CD4-positive, alpha-beta T cell treated with Interleukin-4 for 1 hour (primary cell): ENCODE measurements at places on chromosomes 1 and 21.

GRCh38 chr1:6531996-6532395 is 22.3 kb downstream of the NOL9 start:
- DNase-seq: no peak

DNA sequence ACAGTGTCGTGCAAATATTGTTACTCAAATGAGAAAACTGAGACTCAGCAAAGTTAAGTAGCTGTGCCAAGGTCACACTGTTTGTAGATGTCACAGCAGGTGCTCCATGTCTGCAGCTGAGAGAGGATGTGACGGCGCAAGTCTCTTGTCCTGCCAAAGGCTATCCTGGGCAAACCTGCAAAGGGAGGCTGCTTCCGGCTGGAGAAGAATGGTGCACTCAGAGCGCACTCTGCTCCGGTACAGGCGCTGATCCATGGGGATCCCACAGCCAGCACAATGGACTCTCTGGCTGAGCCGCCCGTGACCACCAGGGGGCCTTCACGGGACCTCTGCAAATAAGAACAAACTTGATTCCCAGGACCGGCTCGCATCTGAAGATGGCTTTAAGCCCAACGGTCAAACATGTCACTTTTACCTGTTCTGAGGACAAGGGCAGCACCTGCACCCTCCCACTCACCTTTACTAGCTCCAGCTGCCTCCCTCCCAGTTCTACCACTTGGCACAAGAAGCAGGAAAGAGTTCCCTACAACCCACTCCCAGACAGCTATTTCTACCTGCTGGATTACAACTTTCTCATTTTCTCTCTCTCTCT is 21.9 kb downstream of the RD3 start:
- peak; percentile 19 for DNase-seq

DNA sequence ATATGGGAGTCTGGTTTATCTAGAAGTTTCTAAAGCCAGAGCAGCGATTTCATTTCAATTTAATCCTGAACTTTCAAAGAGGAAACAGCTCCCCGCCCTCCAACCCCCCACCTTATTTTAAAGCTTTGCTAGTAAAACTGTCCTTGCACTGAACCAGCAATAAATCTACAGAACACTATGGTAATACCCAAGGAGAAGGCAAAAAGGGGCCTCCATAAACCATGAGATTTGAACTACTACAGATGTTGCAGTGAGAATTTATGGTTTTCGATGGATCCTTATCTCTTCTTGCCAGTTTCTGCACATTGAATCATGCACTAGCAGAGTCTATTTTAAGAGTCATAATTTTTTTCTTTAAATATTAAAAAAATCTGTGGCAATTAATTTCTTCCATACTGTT is 64.8 kb upstream of the BEND5 start:
- no peak for DNase-seq

- DNase-seq: no peak
These were observed 11.6 kb upstream of the DDI2 start for GRCh38 chr1:15605398-15606383.

DNA sequence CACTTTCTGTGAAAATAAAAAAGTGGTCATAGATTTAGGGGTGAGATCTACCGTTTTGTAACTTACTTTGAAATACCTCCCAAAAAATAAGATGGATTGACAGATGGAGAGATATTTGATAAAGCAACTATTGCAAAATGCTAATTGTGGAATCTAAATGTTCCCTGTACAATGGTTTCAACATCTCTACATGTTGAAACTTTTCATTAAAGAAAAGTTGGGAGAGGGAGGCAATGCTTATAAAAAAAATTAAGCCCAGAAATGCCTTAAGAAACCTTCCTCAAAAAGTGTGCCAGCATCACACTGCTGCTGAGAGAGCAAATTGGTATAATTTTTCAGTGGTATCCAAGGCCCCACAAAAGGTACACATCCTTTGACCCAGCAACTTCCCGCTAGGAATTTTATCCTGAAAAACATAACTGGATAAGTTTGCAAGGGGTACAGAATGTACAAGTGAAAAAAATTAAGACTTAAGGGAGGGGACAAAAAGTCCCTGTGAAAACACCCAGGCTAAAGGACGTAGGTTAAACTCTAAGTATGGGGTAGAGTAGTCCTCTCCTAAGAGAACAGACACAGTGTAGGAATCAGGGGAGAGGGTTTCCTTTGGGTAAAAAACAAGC is 84.3 kb downstream of the TGFBR3 start:
- no peak for DNase-seq

DNA sequence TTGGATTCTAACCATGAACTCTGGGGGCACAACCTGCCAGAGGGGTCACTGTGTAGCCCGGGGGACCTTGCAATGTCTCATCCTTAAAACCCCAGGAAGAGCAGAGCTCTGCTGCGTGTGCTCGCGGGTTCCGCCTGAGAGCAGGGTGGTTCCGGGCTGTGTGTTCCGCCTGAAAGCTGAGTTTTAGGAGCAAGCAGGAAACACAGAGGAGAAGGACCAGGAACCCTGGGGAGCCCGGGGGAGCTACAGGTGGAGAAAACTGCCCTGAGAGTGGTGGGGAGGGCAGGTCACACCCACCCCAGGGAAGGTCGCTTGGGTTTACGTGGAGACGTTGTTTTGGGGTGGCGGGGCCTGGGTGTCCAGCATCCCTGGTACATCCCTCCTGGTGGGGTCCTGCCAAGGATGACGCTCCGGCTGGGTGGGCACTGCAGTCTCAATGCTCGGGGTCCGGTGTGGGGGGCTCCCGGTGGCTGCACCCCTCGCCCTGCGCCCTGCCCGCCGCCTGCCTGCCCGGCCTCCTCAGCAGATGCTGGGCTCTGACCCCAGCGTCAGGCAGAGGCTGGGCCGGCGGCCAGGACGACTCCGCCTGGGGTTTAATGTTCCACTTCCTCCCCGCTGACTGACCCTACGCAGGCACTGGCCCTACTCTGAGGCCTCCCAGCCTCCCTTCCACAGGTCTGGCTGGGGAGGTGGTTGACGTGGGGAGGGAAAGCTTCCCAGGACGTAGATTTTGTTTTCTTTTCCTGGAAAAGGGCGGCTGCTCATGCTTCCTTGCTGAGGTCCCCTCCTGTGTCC is 17.3 kb upstream of the C1orf159 start:
- DNase-seq: no peak

GRCh38 chr1:218584418-218585155 is 239.5 kb downstream of the TGFB2 start:
- DNase-seq: no peak

DNA sequence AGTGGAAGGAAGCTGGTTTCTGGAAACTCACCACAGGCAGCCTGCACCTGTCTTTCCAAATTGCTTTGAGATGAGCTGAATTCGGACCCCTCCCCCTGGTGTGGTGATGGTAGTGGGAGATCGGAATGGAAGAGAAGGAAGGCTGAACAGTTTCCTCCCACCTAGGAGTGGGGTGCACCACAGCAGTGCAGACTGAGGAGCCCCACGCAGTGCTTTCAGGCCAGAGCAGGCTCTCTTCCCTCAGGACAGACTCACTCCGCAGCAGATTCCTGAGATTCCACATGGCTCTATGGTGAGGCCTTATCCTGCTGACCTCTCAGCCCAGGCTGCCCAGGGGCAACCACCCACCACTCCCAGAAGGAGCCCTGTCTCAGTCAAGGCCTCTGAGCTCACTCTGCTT is 80.9 kb downstream of the ATP1A1 start:
- no peak for DNase-seq

DNA sequence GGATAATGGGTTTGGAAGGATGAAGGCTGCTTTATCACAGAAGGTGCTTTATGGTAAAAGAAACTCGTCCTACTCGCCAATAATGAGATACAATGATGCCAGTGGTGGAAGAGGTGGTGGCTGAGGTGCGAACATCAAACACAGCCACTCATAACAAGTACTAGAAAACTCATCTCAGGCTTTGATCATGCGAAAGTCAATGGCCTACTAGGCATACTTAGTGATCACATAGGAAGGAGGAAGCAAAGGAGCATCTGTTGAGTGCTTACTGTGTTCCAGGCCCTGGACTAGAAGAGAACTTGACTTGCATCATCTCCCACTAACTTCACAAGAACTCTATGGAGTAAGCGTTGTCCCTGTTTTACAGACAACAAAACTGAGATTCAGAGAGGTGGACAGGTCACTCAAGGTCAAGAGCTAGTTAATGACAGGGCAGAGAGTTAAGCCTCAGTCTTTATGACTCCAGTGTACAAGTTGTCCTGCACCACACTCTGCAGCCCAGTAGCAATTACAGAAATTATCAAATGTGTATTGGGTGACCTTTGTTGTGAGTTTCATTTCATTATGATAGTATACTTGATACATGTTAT is 33.6 kb downstream of the RUNX1 start:
- no peak for DNase-seq

GRCh38 chr1:174480324-174480723 is 32.6 kb downstream of the GPR52 start:
- no peak for DNase-seq

- DNase-seq: peak; percentile 15
These were observed 41.5 kb downstream of the UBE4B start for GRCh38 chr1:10074059-10074851.

DNA sequence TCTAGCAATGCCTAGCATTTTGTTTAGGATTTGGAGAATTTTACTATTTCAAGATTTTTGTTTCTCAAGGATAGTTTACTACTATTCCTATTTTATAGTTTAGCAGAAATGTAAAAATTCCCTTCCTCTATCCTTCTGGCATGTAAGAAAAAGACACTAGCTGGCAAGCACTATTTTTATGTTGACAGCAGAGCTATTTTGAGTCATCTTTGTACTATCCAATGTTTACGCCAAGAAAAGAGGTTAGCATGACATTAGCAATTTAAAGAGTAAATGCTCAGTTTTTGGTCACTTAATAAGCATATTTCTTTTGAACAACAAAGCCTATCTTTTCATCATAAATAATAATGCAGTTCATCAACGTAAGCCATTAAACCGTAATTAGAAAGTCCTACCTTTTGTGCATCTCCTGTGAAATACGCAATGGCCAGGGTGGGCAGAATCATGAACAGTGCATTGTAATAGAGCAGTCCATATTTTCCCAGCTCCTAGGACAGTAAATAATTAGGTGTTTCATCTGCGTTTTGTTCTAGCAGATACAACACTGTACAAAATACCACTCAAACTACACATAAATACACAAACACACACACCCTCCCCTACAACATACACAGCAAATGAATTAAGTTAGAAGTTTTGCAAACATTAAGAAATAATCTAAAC is 12.0 kb downstream of the SLC35D1 start:
- DNase-seq: no peak

- DNase-seq: no peak
These were observed 12.8 kb upstream of the TMPRSS2 start for GRCh38 chr21:41520560-41521442.

DNA sequence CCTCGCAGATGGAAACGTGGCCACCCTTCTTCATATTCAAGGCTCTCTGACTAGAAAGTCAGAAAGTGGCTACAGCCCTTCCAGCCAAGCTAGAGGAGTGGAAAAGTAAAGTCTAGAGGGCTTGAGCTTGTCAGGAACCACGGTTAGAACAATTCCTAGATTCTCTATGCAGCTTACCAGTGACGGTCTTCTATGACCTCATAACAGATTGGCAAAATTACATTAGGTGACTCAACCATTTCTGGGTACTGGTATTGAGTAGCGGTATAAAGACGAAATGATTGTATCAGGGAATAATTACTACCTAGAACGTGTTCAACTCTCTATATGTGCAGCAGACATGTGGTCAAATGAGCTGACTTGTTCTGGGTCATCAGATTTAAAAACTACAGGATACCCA is 155.0 kb upstream of the RUNX1 start:
- no peak for DNase-seq

DNA sequence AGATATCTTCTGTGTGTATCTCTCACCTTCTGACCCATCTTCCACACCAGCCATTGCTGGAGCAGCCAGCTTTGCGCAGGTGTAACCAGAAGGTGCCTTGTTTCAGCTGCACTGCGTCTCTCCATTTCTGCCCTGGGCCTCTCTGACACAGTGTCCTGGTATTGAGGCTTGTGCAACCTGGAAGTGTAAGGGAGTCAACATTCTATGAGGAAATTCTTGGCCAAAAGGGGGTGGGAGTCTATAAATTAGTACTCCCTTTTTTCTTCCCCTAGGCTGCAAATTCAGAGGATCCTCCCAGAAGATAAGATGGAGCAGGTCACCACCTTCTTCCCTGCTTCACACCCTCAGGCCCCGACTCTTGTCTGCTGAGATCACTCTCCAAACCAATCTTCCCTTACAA is 109.1 kb downstream of the MRPS6 start:
- DNase-seq: no peak

DNA sequence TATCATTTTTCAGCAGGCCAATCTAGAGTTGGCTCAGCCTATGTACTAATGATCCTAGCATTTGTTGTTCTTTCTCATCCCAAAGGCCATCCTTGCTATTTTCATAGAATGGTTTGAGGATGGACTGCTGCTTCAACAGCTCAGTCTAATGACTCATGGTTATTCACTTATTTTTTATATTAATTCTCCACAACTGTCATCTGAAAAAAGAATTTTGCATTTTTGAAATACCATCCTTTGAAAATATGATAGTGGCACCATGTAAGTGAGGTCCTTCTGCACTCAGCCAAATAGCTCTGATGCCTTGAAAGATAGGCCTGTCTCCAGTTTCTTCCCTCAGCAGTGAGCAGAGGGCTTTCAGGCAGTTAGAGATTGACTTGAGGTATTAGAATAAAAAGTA is 377.5 kb downstream of the LMO4 start:
- no peak for DNase-seq

GRCh38 chr1:176448340-176448739 is 14.6 kb upstream of the PAPPA2 start:
- no peak for DNase-seq

DNA sequence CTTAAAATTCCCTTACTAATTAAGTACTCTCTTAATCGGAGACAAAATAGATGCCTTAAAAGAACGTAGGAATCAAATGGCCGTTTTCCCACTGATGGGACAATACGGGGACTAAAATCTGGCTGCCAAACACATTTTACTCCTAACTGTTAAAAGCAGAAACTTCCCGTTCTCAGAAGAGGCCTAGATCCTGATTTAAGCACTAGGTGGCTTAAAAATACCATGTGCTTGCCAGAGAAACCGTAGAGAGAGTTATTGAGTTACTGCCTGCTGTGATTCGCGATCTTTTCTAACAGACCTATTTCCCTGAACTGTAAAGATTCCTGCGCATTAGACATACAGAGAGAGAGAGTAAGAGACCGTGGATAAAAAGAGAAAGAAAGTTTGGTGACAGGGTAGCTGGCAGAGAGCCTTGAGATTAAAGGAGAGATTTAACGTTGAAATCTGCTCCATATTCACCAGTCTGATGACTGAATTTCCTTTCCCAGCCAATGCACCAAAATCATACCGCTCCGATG is 54.4 kb upstream of the STUM start:
- no peak for DNase-seq

- DNase-seq: no peak
These were observed 22.9 kb upstream of the VPS13D start for GRCh38 chr1:12206792-12207424.

GRCh38 chr1:228902781-228903433 is 167.6 kb downstream of the RHOU start:
- DNase-seq: no peak

- DNase-seq: no peak
These were observed 613.5 kb downstream of the LMO4 start for GRCh38 chr1:87942165-87942564.

- DNase-seq: no peak
These were observed 748 bp upstream of the FAM78B start for GRCh38 chr1:166167572-166167925.
